ENCODE measurements at places on chromosomes 16 and 17.

- DNase-seq: no peak
These were observed 91.8 kb upstream of the CLEC18A start for GRCh38 chr16:69859105-69859989.

GRCh38 chr17:7977039-7977438 is 25.4 kb upstream of the GUCY2D start:
- no peak for DNase-seq

GRCh38 chr16:16017812-16018211 is 68.4 kb downstream of the ABCC1 start:
- DNase-seq: no peak

DNA sequence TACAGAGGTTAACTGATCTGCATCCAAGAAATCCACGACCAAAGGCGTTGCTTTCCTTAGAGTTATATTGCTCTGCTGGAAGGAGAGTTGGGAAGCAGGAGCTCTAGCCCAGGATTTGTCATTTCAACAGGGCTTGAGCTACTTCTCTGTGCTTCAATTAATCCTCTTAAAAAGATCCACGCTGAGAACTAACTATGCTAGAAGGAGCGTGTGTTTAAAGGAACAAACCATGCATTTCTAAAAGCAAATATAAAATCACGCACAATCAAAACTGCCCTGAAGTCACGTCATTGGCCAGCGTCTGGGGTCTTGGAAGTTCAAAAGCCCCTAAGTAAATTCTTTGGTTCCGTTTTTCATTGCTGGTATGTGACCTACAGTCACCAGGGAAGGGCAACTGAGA is 1.1 kb downstream of the ARL6IP1 start:
- DNase-seq: no peak

- DNase-seq: no peak
These were observed 12.6 kb upstream of the ASGR1 start for GRCh38 chr17:7191571-7192270.

- DNase-seq: no peak
These were observed 2290.8 kb downstream of the TP53TG3F start for GRCh38 chr16:35750157-35750689.

- DNase-seq: no peak
These were observed 197.4 kb downstream of the SPECC1 start for GRCh38 chr17:20206591-20206990.

GRCh38 chr16:58051296-58051695 is 25.7 kb downstream of the MMP15 start:
- no peak for DNase-seq

- no peak for DNase-seq
These were observed 3.3 kb downstream of the DOK4 start for GRCh38 chr16:57482845-57483545.

DNA sequence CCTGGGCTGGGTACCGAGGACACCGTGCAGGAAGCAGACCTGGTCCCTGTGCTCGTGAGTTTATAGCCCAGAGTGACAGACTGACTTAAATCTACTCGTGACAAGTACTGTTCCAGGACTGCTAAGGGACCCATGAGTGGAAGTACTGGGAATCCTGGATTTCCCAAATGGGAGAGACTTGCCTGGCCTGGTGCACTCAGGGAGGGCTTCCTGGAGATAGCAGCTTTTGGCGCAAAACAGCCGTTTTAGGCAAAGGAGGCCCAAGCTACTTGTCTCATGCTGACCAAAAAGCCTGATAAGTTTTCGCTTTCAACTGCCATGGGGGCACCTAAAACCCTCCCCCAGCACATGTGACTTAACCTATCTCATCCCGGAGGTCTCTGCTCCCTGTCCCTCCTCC is 51.4 kb downstream of the ATP2C2 start:
- no peak for DNase-seq

DNA sequence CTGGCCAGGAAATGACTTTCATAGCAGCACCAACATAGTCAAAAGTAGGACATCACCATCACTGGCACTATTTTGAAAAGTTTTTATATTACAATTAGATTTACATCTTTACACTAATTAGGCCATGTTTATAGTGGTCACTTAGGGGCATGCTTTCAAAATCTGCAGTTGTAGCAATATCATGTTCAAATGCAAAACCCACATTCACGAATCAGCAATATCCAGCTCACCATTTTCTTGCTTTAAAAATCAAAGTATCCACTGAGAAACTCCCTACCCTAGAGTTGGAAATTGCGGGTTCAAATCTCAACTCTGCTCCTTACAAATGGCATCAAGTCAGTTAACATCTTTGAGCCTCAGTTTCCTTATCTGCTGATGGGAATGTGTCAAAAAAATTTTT is 237.4 kb downstream of the ZFHX3 start:
- no peak for DNase-seq

GRCh38 chr16:84914273-84914672 is 94.5 kb downstream of the CRISPLD2 start:
- DNase-seq: no peak

- DNase-seq: peak; percentile 94
These were observed 4.8 kb downstream of the CA5A start for GRCh38 chr16:87931504-87931903.

DNA sequence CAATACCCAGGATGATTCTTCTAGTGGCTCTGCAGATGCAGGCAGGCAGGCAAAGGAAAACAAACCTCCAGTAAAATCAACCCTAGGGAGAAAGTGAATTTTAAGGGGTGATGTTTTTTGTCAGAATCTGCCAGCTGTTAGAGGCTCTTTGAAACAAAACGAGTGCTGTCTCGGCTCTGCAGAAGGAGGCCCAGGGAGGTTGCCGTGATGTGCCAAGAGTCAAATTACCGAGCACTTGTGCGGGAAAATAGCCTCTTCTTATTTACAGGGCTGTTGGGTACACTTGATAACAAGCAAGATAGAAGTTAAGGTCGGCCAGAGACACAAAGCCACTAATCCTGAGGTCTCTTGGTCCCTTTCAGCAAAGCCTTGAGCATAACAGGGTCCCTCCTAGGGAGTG is 68.9 kb upstream of the EEF2KMT start:
- no peak for DNase-seq

- DNase-seq: no peak
These were observed 1.5 kb upstream of the CMIP start for GRCh38 chr16:81442916-81443687.

DNA sequence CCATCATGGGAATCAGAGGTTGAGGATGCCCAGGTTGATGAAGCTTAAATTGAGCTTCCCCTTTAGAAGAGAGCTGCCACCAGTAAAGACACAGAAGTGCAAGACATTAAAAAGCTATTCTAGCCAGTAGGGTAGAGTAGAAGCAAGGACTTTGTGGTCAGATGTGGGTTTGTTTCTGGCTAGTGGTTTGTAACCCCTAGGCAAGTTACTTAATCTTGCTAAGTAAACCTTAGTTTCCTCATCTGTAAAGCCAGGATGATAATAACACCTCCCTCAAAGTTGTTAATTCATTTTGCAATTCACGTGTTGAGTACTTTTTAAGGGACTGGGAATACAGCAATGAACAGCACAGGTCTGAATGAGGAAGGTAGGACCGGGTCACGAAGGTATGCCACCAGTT is 3.6 kb downstream of the SNTB2 start:
- DNase-seq: peak; percentile 77

GRCh38 chr17:49748791-49749190 is 15.1 kb downstream of the FAM117A start:
- DNase-seq: no peak

DNA sequence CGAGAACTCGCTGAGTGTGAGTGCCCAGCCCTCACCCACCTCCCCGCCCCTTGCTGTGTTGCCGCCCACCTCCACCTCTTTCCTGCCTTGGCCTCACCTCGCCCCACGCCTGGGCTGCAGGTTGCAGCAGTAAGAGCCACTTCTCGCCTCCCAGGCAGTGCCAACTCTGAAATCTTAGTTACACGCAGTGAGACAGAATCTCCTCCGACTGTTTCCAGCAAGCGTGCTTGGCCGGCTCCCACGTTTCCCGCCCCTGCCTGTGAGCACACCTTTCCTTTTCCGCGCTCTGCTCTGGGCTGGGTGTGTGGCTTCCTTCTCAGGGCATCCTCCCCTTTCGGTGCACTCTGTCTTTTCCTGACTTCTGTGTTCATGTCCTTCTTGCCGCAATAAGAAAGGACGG is 5.7 kb downstream of the ENGASE start:
- DNase-seq: no peak

GRCh38 chr17:77462090-77462489 is 321.3 kb downstream of the SEC14L1 start:
- no peak for DNase-seq

- DNase-seq: no peak
These were observed 93.9 kb upstream of the NLRP1 start for GRCh38 chr17:5678171-5678570.

GRCh38 chr16:11147033-11147753 is 108.8 kb downstream of the SOCS1 start:
- no peak for DNase-seq

DNA sequence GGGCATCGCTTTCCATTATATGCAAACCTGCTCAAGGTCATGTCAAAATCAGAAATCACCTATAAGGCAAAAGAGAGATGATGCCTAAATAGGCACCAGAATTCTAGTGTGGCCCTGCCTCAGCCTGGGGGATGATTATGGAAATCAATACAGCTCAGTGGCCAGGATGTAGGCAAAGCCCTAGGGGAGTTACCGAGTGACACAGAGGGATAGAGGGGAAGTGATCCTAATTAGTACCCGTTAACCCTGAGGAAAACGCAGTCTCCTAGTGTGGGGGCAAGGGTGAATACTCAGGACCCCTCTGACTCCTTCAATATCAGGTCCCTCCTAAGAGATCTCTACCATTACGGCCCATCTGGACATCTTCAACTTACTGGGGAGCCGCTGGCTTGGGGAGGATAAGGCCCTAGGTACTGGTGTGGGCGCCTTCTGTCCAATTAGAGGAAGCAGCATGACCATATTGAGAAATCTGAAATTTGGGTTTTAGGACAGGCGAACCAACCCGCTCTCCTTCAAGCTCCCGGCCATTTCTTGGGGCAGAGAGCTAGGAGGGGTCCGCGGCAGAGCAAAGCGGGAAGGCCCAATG is 725 bp downstream of the NT5C3B start:
- DNase-seq: peak; percentile 32

DNA sequence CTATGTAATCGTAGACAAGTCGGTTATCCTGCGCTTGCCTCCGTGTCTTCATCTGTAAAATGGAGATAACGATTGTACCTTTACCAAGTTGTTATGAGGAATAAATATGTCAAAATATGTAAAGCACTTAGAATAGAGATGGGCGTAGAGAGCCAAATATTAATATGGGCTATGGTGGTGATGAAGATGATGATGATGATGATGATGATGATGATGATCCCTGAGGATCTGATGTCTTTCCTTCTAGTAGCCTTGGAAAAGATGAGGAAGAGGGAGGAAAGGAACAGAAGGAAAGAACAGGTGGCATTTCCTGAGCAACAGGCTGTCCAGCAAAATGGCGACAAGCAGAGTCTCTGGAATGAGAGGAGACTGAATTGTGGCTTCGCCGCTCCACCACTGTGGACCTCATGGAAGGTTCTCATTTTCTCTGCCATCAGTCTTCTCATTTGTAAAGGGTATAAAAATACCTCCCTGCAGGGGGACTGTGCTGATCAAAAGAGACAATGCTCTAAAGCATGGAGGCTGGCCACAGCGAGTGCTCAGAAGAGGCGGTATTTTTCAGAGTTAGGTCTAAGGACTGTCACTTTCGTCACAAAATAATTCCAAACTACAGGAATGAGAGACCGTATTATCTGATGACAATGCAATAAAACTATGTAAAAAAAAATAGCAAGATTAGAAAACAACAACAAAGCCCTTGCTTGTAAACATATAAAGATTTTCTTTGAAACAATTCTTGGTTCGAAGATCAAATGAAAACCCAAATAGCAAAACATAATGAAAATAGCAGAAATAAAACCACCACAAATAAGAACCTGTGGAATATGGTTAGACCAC is 17.2 kb upstream of the RCVRN start:
- DNase-seq: no peak

- no peak for DNase-seq
These were observed 267.2 kb downstream of the PARN start for GRCh38 chr16:14362774-14363371.

Data from KBM-7 (cell line).